Mesenteric fat pad (tissue), 1 donor: ENCODE measurements at places on chromosomes 12 and 14. TPM values are rescaled to one million over a fixed set of nuclear protein-coding genes. Genes with fewer than 3 reads are reported as not detected.

The REM2 gene
- total RNA-seq: 0.39 TPM

GRCh38 chr12:41917938-41918341 is 226.7 kb downstream of the GXYLT1 start:
- DNase-seq: no peak

- no peak for DNase-seq
Measured at GRCh38 chr12:31444736-31445135, 118.8 kb upstream of the SINHCAF start.

DNA sequence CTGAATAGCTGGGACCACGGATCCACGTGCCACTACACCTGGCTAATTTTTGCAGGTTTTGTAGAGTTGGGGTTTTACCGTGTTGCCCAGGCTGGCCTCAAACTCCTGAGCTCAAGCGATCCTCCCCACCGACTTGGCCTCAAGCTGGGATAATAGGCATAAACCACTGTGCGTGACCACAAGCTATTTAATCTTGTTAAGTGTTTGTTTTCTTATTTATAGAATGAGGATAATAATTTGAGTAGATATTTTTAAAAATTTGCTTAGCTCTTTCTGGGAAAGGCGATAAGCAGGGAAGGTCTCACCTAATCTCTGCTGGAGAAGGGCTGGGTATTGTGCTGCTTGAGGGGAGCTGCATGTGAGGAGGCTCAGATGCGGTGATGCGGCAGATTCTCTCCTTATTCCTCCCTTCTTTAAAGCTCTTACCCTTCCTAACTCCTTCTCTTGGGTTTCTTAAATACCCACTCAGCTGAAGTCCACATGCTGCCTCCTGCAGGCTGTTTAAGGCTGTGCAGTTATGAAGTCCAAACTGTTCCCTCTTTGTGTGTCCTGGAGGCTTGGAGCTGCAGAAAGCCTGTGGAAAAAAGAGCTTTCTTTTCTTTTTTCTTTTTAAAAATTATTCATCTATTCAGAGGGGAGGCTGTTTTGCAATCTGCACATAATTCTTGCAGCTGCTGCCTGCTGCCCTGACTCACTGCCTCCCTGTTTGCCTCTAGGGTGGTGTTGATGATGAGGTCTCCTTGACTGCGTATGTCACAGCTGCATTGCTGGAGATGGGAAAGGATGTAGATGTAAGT is 37.9 kb downstream of the A2ML1 start:
- DNase-seq: peak; percentile 41

The ADAM20 gene
- 1.1 TPM for total RNA-seq

GRCh38 chr12:77435446-77436091 is 370.2 kb upstream of the E2F7 start:
- no peak for DNase-seq
